ENCODE measurements at places on chromosomes 12 and 14.

- DNase-seq: peak; percentile 76
These were observed 517.1 kb downstream of the PRKD1 start for GRCh38 chr14:29410581-29410980.

DNA sequence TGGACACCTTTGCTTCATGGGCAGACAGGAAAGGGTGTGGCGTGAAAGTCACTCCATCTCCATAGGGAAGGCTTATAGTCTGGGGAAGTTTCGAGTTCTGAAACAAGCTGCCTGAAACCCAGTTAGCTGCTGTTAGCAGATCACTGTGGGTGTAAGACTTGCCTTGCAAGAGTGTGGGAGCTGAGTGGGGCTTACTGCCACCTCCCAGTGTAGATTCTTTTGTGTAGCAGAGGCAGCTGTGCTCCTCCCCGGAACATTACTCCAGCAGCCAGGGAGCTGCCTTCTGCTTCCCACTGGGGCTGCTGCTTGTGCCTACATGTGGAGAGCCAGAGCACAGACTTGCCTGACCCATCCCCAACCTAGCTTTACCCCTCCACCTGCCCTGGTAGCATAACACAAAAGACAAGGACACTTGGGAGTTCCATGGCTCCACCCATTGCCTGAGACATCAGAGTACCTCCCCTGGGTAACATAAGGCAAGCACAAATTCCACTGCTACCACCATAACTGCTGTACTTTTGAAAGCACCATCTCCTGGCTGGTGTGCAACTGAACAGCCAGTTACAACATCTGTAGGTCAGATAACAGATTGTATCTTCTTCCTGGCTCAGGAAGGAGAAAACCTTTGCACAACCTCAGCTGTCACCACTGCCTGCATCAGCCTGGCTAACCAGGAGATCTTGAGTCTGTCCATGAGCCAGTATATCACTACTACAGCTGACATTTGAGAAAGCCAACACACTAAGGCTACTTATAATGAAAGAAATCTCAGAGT is 69.5 kb downstream of the ADAMTS20 start:
- DNase-seq: no peak

DNA sequence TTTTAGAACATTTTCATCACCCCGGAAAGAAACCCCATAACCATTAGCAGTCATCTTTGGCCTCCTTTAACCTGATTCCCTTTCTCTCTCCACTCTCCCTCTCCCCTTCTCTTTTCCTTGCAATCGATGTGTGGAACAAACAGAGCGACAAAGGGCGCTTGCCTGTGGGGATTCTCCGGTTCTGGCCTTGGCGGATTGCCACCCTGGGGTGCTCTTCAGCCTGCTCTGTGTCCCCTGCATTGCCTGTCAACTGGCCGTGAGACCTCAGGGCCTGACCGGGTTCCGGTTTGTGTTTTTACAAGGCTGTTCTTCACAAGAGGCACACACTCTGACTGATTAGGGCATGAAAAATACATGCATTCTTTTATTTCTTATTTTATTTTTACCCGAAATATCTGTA is 27.8 kb downstream of the LRTM2 start:
- no peak for DNase-seq

- DNase-seq: peak; percentile 45
These were observed 6.4 kb upstream of the GAS2L3 start for GRCh38 chr12:100566887-100567637.

DNA sequence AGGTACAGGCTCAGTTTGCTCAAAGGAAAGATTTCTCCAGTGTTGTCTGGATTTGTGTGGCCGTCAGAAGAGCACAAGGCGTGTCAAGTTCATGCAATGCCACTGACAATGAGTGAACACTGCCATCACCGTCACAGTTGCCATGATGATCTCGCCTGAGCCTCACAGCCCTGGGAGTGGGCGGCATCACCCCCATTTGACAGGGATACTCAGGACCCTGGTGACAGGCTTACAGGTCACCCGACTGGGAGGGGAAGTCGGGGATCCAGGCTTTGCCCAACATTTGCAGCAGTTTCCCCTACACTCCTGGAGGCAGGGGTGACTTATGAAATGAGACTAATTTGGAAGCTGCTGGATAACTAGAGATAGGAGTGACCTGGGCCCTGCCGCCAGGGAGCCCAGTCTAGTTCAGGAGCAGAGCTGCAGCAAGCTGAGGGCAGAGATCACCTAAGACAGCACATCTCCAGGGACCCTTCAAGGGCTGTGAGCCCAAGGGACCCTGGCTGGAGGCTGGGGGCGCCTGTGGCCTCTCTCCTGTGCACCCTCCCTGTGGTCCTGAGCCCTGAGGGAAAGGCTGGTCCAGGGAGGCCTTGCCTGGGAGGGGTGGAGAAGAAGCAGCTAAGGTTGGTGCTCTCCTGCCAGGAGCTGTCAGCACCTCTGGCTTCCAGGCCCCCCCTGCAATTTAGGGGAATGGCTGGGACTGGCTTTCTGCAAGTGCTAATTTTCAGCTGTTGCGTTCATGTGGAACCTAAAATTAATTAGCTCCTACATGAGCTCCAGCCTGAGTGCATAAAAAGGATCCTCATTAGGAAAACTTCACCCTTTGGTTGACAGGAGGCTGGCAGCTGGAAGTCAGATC is 32.4 kb upstream of the BEGAIN start:
- DNase-seq: no peak

- no peak for DNase-seq
These were observed 13.2 kb downstream of the PRPF40B start for GRCh38 chr12:49636574-49636973.

- no peak for DNase-seq
These were observed 51.7 kb downstream of the ADGRD1 start for GRCh38 chr12:131005161-131006035.

DNA sequence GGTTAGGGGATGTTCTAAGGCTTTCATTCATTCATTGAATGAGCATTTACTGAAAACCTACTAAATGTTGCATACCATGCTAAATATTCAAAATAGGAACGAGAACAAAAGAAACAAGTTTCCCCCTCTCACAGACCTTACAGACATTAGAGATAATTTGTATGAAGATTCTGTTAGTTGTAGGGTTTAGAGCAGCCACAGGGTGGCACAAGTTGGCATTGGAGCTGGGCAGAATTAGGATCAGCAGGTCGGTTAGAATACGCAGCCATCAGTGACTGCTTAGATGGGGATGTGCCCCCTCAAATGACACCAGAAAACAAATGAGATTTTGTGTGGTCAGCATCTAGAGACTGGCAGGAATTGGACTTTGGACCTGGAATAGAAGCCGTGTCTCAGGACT is 166.3 kb upstream of the DAAM1 start:
- DNase-seq: peak; percentile 12

GRCh38 chr12:96327889-96328288 is 72.3 kb downstream of the CDK17 start:
- no peak for DNase-seq

DNA sequence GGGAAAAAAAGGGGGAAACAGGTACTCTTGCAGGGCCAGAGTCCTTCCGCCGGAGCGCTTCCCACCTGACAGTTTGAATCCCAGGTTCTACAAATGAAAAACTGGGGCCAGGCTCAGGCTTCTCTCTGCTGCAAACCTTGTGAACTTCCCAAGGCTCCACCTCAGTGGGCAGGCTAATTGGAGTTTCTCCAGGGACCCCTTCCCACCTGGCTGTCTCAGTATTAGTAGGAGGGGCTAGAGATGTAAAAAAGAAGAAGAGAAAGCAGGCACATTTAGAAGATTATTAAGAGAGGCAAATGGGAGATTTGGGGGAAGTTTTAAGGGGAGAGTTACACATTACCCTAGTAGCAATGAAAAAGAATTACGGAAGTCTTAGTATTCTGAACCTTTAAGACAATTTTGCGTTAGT is 20.0 kb upstream of the CLEC2D start:
- DNase-seq: peak; percentile 47

DNA sequence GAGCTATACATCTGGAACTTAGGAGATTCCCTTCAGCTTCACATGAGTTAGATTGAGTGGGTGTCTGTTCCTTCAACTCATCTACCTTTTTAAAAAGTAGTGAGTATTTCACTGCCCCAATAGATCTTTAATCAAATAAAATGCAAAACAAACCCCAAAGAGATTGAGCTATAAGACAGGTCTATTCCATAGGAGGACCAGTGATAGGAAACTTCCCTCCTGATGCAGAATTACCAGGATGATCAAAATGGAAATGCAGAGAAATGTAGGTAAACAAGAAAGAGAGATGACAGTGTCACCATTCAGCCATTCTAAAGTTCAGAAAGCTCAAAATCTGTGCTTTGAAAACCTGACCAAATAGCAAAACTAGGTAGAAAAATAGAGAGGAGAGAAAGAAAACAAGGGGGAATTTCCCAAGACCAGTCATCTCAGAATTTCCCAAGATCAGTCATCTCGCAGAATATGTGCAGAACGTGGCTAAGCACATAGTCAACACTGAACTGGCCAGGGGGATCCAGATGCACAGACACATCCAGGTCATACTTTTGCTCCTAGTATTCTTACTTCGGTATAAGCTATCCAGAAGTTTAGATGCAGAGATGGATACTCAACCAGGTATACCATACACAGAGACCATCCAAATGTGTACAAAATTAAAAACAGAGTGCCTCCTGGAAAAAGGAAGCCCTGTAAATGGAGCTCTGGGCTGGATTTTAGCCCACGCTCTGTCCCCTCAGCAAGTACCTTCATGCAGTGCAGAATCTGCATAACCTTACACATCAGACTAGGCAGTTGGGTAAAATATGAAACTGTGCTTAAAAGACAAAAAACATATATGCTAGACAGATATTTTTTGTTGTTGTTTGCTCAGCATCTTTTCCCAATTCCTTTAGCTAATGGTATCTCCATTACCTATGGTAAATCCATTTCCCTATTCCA is 27.4 kb downstream of the SLC41A2 start:
- DNase-seq: peak; percentile 82

DNA sequence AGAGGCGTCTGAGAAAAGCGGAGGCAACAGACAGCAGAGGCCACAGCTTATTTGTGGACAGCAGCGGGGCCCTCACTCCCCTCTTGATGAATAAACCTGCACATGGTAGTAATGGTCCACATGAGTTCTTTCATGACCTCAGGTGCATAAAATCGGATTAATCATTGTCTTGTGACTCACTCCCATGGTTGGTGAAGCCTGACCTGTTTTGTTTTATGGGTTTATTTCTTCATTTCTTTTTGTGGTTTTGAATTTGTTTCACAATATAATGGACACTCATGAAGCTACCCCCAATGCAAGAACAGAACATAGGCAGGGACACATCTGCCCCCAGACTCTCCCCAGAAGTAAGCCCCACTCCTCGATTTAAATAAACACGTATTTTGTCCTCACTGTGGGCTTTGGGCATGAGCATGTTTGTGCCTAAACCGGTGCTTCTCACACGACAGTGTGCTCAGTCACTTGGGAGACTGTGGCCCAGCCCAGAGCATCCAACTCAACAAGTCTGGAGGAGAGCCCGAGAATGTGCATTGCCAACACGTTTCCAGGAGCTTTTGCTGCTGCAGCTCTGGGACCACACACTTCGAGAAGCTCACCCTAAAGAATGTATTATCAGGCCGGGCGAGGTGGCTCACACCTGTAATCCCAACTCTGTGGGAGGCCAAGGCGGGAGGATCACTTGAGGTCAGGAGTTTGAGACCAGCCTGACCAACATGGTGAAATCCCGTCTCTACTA is 116.1 kb downstream of the SCARB1 start:
- peak; percentile 100 for DNase-seq

DNA sequence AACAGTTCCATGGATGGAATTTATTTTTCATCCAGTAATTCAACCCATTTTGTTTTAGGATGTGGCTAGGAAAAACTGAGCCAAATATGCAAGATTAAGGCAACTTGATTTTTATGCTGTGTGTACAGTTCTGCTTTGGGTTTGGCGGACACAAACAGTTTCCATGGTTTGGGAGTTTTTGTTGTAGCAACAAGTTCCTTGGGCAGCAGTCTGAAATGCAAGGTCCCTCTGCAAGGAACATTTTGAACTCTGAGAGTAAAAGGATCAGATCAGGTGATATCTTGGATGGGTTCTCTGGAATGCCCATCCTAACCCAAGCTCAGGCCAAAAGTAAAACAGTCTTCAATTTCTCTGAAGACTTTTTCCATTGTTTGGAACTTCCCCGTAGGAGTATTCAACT is 161.2 kb downstream of the TMX1 start:
- DNase-seq: peak; percentile 26

DNA sequence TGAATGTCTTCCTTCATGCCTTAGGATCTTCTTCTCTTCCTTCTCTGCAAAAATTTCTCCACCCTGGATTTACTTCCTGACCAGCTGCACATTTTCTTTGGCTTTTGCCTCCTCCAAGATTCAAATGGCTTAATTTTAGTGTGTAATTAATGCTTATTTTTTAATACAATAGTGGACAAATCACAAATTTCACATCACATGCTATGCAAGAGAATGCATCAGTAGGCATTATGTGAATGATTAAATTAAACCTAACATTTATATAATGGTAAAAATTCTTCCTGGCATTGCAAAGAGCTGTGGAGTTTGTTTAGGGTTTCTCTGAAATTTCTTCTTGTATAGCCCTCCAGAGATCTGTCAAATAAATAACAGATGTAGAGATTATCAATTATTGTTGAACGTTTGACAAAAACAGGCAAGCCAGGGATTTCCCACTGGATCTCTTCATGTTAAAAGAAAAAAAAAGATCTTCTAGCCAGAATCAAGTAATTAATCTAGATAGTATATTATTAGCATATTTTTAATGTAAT is 84.4 kb downstream of the NAV3 start:
- no peak for DNase-seq

DNA sequence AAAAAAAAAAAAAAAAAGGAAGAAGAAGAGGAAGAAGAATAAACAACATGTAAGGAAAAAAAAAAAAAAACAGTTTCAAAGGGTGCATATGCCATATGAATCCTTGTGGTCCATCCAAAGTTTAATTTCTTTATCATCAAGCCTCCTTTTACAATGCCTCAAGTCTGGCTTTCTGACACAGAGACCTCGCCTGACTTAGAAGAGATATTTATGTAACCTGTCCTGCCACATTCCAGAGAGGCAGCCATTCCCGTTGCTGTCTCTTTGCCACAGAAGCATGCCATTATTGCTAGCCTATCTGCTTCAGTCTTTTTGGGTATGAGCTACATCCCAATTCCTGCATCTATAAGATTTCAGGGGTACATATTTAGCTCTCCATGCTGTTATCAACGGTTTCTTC is 596.7 kb upstream of the ATP2B1 start:
- DNase-seq: peak; percentile 13

DNA sequence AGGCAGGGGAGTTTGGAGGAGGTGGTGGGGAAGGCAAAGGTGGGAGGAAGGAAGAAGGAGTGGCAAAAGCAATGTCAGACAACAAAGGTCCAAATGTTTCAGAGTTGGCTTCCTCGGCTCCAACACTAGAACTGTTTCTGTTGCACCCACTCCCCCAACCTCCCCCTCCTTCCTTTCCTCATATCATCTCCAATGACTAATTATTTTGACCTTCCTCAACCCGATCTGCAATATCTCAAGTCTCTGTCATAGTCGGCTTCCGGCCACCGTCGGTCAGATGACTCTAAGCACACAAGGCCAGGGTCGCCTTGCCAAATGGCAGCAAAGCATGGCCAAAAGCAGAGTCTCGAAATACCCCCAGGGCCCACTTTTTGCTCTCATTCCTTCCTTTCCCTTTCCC is 637.0 kb upstream of the TBX3 start:
- no peak for DNase-seq

GRCh38 chr14:24078146-24078545 is 6.8 kb downstream of the CPNE6 start:
- no peak for DNase-seq

Measured in renal cortical epithelial cell (primary cell).